ENCODE measurements at places on chromosomes 6 and 20. TPM values are rescaled to one million over a fixed set of nuclear protein-coding genes. Genes with fewer than 3 reads are reported as not detected.

ZNF334 gene
- 0.90 TPM for total RNA-seq

BPIFB2 gene
- total RNA-seq, result not detected

TFAP2B gene
- not detected for total RNA-seq

DNA sequence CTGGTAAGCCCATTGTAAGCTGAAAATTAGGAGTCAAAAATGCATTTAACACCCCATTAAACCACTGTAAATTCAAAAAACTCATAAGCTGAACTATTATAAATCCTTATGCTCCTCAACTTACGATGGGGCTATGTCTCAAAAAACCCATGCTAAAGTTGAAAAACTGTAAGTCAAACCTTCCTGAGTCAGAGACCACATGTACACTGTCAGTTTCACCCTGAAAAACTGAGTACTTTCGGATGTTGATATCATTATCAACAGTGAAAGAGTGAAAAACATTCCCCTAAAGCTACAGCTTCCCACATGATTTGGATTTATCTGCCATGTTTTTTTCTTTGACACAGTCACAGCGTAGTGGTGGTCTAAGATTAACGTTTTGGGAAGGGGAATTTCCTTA lies 14.2 kb downstream of the RAB23 start:
- DNase-seq, result no peak

GRCh38 chr20:38937978-38938473 lies 11.8 kb downstream of the FAM83D start:
- DNase-seq, result no peak

- DNase-seq, result no peak
Measured at GRCh38 chr6:42715871-42716270, 6.5 kb downstream of the PRPH2 start.

- DNase-seq, result no peak
Measured at GRCh38 chr20:53699906-53700305, 106.3 kb upstream of the ZNF217 start.

- DNase-seq, result no peak
Measured at GRCh38 chr6:119071576-119071975, 6.9 kb downstream of the FAM184A start.

DNA sequence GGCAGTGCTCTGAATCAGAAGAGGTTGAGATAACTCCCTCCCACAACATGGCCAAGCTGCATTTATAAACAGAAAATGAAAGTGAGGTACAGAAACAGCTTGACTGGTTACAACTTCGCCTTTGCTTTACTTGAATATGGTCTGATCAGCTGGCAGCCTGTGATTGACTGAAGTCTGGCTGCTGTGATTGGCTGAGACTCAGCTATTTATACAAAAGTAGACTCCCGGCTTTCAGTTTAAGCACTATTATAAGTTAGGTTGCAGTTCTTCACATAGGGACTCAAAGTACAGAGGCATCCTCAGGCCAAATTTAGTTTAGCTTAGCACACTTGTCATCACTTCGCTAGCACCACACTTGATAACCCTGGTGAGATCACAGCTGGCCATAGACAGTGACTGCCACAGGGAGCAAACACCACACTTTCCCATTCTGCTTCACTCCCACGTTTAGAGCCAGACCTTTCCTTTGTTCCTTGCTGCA lies 362.6 kb downstream of the EPM2A start:
- DNase-seq, result peak; percentile 73

DNA sequence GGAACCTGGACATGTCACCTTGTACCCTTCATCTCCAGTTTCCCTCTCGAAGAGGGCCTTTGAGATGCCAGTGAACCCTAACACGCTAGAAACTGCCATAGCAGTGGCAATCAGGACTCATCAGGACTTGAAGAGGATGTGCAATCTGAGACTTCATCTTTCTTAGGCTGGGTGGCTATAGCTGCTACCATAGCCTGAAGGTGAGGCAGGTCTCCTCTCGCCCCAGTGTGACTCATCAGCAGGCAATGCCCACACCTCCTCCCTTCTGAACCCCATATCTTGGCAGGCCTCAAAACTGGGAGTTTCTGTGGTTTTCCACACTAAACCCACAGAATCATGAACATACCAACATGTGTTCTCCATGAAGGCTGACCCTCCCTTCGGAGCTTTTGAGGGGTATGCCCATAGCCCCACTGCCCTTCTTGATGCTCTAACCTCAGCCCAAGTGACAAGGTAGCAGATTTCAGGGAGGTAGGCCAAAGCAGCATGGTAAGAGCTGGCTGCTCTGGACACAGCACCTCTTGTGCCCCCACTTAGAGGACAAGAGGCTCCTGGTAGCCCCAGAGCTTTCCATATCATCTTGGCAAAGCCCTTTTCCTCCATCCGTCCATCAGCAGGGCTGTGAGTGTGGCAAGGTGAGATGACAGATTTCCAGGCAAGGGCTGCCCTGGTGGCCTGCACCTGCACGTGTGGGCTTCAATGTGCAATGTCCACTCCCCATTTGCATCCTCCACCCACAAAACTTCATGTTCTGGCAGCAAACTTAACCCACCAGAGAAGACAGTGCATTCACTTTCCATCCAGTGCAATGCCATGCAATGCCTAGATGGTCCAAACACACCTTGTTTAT lies 2.6 kb downstream of the BLCAP start:
- DNase-seq, result no peak

DNA sequence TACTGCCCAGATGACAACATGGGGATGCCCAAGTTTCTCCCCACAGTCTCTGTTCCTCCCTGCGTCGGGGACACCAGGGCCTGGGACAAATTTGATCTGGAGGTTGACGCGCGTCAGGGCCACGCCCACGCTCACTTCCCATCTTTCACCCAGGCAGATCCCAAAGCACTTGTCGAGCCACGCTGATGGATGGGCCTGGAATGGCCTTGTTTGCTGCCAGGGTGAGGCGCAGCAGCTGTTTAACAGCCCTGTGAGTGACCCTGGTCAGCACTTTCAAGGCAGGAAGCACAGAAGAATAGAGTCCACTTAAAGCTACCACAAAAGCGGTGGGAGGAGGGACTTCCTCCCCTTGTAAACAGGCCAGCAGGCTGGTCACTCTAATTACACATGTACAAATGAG lies 324.7 kb upstream of the JARID2 start:
- peak; percentile 59 for DNase-seq

DNA sequence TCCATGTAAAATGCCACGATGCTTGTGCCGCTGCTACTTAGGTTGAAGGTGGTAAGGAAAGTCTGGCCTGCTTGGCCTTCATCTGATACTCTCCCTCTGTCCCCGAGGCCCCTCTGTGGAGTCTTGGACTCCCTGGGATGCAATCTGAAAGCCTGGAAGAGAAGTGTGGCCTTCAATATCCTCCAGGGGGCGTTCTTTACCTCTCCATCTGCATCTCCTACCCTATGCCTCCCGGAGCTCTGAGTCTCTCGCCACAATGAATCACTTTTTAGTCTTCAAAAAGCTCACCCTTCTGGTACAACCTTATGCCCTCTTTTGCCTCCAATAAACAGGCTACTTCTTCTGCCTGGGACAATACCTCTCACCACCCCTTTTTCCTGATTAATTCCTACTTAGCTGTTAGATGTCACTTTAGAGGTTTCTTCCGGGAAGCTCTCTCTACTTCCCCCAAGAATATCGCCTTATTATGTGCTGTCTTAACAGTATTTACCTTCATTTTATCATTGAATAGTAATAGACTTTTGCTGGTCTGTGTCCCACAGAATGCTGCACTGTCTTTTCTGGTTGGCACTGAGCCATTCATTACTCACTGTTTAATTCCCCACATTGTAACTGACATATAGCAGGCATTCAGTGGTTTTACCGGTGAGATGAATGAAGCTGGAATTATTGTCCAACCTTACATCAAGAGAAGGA lies 13.9 kb upstream of the ATG5 start:
- peak; percentile 9 for DNase-seq

GRCh38 chr6:69861986-69862385 lies 4.4 kb upstream of the COL19A1 start:
- DNase-seq, result no peak

- DNase-seq, result no peak
Measured at GRCh38 chr6:6407071-6407741, 86.7 kb upstream of the F13A1 start.

- no peak for DNase-seq
Measured at GRCh38 chr6:140567466-140567865, 1193.0 kb upstream of the CITED2 start.

DNA sequence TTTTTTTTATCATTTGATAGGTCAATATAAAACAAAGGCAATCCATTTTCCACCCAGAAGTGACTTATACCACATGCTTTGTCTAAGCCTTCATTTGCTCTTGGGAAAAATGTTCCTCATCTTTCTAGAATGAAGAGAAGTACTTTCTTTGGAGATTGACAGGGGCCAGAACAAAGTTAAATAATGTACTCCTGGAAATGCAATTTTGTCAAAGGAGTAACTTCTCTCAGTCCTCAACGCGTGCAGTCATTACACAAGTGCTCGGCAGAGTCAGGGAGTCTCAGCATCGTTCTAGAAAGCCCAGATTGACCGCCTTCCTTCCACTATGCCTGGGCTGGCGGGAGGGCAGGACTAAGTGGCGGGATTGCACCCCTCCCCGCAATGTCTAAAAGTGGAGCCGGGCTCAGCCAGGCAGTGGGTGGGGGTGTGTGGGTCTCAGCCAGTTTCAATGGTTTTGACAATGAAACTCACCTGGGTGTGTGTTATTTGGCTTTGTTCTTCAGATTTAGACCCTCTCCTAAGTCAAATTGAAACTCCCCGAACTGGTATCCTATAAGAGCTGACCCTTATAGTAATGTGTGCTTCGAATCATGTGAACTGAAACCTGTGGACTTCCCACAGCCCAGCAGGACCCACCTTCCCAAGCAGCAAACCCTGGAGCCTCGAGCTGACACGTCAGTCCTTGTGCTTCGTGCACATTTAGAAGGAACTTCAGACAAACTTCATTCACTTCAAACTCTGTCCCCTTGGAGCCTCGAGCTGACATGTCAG lies 63.2 kb upstream of the DUSP22 start:
- DNase-seq, result no peak

GRCh38 chr20:48287552-48288170 lies 502.4 kb upstream of the SULF2 start:
- no peak for DNase-seq

DNA sequence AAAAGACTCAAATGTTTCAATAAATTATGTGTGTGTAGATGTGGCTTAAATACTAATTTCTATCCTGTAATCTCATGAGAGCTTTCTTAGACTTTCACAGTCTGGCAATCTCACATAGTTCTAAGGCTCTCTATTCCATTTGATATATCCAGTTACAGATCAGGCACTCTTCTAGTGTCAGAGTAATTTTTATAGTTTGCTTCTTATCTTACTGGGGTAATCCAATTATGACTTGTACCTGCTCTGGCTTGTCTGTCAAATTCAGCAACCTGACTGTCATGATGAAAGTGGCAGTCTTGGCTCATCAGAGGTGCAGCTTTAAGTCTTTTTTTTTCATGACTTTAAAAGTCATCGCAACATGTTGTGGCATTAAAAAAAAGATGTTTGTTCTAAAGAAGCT lies 513.2 kb upstream of the MAN1A1 start:
- no peak for DNase-seq

DNA sequence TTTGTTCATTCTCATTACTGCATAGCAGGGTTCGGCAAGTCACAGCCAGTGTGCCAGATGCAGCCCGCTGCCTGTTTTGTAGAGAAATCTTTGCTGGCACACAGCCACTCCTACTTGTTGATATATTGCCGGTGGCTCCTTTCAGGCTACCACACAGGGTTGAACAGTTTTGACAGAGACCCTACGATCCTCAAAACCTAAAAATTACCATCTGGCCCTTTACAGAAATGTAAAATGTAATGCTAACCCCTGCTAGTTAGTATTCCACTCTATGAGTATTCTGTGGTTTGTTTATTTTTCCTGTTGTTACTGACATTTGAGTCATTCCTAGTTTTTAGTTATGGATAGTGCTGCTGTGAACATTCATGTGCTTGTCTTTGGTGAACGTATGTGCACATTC lies 11.5 kb downstream of the DHX35 start:
- peak; percentile 65 for DNase-seq

GRCh38 chr6:56852260-56853010 lies 102.5 kb upstream of the BEND6 start:
- no peak for DNase-seq

GRCh38 chr20:9496155-9496554 lies 18.2 kb upstream of the LAMP5 start:
- DNase-seq, result no peak

DNA sequence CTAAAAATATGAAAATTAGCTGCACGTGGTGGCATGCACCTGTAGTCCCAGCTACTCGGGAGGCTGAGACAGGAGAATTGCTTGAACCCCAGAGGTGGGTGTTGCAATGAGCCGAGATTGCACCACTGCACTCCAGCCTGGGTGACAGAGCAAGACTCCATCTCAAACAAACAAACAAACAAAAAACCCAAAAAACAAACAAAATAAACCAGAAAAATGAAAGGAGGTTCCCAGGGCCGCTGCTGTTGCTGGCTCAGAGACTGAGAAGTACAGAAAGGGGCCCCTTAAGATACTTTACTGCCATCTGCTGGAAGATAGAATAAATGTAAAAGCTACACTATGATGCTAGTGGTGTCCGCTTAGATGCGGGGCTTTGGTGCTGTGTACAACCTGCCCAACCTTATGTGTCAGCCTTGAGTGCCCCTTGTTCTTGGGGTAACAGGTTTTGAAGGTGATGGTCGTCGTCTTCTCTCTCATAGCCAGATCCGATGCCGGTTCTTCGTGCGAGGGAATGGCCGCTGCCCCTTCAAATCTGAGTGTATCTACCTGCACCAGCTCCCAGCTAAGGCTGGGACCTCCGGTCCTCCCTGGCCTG lies 2.8 kb upstream of the FANCE start:
- DNase-seq, result no peak

DNA sequence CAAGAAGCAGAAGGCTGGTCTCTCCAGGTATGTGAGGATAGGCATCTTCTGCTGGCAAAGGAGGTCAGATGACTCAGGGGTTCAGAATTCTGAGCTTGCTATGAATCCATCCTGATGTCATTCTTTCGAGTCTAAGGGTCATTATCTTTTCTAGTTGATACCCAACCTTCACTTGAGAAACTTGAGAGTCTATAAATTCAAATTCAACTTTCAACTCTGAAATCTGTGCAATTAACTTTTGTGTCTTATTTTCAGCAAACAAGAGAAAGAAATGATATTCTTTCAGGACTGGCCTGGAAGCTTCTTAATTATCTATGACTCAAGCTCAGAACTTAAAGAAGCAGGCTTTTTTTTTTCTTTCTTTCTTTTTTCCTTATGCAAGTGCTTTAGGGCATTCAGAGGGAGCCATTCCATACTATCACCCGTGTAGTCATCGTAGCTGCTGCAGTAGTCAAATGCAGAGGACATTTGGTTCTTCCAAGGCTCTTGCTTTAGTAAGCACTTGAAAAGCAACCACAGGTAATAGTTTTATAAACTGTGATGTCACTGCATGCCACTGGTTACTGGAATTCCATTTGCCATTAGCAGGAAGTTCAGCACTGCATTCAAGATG lies 93.0 kb downstream of the ADTRP start:
- DNase-seq, result no peak

Data from heart left ventricle (tissue), 16 donors.